ENCODE measurements at places on chromosomes 1 and 21.

GRCh38 chr1:156648496-156648895 is 6.6 kb downstream of the BCAN start:
- no peak for DNase-seq

- DNase-seq = peak; percentile 25
These were observed 6.9 kb upstream of the TMEM269 start for GRCh38 chr1:42777852-42778251.

DNA sequence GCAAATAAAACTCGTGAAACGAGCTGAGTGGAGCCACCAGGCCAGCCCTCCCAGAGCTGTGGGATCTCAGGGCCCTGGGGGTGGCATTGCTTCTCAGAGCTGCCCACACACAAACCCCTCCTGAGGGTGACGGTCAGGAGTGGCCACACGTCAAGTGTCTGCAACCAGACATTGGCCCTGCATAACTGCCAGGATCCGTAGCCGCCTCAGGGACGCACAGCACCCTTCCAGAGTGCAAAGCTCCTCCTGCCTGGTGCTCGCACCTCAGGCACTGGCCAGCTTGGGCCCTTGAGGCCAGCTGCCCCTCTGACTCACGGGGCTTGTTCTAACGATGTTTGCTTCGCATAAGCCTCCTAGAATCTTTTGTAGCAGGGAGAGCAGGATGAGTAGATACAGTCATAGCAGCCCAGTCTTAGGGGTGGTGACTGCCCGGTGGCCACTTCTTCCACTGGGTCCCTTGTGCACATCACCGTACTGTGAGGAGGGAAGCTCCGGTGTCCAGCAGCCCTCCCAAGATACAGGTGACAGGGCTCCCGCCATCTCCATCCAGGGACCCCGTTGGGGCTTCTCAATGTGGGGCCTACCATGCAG is 5.0 kb downstream of the WNT3A start:
- no peak for DNase-seq

DNA sequence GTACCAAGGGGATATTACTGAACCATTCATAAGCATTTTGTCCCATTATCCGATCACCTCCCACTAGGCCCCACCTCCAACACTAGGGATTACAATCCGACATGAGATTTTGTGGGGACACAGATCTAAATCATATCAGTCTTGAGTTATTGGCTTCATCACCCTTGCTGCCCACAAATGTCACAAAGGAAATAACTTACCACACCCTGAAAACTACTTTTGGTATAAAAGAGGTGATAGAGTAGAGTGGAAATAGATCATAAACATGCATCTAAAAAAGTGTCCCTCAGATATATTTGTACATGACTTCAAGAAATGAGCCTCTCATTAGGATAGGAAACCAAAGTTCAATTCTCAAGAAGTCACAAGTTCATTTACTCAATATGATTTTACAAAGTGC is 22.6 kb upstream of the FCRL3 start:
- peak; percentile 35 for DNase-seq

- DNase-seq = no peak
These were observed 39.0 kb downstream of the PTPRC start for GRCh38 chr1:198677871-198678270.

DNA sequence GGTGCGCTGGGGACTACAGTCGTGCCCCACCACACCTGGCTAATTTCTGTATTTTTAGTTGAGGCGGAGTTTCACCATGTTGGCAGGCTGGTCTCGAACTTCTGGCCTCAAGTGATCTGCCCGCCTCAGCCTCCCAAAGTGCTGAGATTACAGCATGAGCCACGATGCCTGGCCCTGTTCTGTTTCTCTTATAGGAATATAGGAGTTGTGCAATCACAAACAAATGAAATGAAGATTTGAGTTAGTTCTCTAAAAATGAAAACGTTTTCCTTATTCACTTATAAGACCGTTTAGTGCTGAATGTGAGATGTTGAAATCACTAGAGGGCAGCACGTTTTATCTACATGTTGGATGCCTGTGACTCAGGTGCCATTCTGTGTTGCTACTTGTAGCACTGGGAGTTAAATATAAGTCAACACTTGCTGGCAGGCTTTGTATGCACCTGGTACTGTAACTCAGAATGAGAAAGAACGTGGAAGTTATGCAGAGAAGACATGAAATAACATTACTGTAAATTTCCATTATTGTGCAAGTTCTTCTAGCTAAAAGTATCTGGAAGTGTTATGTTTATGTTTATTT is 45.8 kb downstream of the MIGA1 start:
- peak; percentile 10 for DNase-seq

DNA sequence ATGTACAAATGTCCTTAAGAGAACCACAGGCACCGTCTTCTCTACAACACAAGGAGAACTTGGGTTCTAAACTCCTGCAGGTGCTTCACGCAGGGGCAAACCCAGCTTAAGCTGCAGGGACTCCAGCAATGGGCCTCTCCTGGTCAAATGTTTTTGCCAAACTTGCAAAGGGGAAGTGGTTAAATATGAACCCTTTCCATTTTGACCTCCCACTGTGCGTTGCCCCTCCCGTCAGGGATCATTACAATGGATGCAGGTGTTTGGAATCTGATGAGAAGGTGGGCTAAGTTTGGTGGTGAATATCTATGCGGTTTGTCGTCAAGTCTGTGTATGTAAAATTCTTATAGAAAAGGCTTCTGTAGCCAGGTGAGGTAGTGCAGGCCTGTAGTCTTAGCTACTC is 29.1 kb upstream of the SLC25A33 start:
- no peak for DNase-seq

DNA sequence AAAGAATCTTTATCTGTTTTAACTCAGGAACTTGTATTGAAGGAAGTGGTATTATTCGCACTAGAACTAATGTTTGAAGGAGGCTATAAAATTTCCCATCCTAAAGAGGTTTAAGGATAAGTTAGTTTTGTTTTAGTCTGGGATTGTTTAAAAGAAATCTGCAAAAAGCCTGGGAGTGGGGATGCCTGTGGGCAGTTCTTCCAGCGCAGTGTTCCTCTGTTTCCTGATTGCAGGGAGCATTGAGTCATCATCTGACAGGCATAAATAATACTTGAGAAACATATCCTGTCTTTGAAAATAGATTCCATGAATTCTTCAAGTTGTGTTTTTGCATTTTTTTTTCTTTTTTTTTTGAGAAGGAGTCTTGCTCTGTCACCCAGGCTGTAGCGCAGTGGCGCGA is 350.8 kb upstream of the PTBP2 start:
- DNase-seq = no peak

- no peak for DNase-seq
These were observed 3.9 kb upstream of the AIRE start for GRCh38 chr21:44281801-44282200.

DNA sequence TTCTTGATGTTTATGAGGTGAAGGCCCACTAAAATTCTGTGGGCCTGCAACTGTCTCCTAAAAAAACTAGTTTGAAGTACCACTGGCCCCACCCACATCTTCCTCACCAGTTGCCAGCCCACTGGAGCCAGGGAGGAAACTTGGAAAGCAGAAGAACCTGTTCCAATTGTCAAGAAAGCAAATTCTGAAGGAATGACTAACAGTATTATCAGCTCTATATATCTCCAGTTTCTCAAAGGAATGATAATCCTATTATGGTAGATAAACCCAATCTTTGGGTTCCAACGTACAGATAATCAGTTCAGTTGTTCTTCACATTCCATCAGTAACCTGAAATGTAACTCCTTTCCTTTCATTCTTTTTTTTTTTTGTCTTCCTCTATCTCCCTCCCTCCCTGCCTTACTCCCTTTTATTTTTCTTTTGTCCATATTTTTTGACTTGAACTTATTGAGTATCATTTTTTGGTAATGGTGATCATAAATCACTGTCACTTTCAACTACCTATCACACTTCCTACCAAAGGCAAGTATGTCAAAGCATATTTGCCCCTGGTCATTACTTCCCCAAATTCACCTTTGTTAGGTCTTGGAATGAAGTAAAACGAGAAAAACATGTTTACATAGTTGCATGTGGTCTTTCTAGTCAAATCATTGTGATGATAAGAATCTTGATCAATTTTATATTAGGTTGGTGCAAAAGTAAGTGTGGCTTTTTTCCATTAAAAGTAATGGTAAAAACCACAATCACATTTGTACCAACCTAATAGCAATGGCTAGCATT is 943.4 kb downstream of the TTLL7 start:
- no peak for DNase-seq

GRCh38 chr1:219120624-219121544 is 52.8 kb upstream of the LYPLAL1 start:
- DNase-seq = no peak

DNA sequence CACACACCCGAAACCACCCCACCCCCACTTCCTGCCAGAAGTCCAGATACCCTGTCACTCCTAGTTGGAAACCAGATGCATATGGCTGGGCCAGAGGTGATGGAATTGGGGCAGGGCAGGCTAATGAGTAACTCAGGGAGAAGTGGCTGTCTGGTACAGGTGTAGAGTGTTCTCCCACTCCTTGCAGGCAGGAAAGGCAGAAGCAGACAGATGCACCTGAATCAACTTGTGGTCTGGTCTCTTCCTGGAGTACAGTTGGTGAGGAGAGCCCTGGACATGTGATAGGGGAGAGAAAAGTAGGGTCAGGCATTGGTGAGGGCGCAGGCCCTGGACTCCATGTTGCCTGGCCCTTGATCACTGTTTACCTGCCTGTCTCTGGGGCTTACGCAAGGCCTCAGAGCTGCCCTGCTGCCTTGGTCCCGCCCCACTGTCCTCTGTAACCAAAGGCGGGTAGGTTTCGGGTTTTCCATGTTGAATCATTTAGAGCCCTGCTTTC is 2.5 kb downstream of the CGN start:
- DNase-seq = no peak

- DNase-seq = no peak
These were observed 7.0 kb downstream of the NTNG1 start for GRCh38 chr1:107147843-107148242.

DNA sequence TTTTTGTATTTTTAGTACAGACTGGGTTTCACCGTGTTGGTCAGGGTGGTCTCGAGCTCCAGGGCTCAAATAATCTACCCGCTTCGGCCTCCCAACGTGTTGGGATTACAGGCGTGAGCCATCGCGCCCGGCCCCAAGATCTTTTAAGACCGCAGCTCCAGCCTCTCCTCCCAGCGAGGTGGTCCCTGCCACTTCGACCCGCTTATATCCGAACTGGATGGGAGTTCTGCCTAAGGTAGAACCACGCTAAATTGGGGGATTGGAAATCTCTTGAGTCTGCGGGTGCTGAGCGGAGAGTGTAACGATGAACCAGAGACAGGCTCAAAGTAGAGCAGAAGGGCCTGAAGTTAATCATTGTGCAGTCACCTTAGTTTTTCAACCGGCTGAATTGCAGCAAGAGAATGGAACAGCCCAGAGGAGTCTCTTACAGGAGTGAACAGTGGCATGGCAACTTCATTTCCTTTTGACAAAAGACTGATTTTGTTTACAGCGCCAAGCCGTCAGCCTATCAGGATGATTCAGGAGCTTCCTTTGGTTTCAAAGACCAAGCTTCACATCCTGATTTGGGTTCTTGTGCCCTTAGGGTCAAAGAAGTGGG is 726 bp upstream of the CYB5R1 start:
- DNase-seq = peak; percentile 48

DNA sequence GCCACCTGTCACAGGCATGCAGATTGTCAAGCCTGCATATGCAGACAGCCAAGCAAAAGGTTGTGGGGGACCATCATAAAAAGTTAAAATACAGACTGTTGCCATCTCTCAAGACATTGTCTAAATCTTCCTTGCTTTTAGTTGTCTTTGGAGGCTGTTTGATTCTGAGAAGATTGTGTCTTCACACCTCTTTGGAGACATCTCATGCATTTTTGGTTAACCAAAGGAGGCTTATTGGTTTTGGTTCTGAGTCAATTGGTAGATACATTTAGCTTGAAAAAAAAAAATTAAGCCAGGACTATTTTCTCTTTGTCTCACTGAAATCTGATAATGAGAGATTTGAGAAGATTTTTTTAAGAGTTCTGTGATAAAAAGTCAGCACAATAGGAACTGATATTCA is 217.6 kb downstream of the LYPLAL1 start:
- DNase-seq = no peak

DNA sequence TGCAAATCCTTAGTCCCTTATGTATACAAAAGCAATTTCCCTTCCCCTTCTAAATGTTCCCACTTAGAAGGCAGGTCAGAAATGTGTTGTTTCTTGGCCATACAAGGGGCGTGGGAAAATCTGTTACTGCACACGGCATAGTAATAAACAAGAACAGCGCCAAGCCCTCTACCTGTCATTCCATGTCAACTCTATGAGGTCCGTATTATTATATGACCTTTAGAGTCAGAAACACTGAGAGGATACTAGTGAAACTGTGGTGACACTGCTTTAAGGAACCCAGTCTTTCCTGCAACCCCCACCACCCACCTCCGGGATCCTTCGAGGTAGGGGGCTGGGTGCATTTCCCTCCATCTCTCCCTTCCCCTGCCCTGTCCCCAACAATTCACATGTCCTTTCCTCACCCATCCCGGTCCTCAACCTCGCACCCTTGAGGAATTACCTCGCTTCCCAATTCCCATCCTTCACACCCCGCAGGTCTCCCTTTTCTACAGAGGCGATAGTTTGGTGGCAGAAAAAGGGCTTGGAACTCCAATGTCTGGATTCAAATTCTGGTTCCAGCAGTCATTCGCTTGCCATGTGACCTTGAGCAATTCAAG is 647 bp downstream of the SDHB start:
- DNase-seq = no peak

DNA sequence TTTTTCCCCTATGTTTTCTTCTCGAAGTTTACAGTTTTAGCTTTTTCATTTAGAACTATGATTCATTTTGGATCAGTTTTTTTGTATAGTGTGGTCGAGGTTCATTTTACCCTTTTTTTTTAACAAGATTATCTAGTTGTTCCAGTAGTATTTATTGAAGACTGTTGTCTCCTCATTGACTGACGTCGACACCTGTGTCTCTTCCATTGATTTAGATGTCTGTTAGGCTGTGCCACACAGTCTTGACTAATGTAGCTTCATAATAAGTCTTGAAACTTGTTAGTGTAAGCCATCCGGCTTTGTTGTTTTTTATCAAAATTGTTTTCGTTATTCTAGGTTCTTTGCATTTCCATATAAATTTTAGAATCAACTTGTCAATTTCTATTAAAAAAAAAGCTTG is 45.2 kb downstream of the CAMSAP2 start:
- no peak for DNase-seq

DNA sequence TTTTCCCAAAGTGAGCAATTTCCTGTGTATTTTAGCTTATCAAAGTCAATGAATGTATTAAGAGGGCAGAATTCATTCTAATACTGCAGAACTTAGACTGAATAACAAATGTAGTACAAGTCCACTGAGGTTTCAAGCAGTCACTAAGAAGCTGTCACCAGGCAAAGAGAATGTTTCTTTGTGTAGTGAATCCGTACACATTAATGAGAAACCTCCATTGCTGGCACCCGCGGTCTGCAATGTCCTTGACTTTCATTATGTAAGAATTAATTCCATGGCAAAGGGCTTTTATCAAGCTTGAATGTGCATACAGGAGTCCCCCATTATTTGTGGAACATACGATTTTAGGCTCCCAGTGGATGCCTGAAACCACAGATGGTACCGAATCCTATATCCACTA is 719.5 kb upstream of the TMPRSS15 start:
- no peak for DNase-seq

GRCh38 chr1:41765152-41765551 is 153.6 kb downstream of the HIVEP3 start:
- DNase-seq = no peak

GRCh38 chr1:59072583-59072947 is 224.3 kb upstream of the FGGY start:
- no peak for DNase-seq

Data from CD4-positive, alpha-beta T cell treated with Interleukin-4 for 1 hour (primary cell).